GDM1 (cell line): ENCODE measurements at places on chromosomes 12 and 14.

GRCh38 chr12:102528111-102528510, 47.7 kb upstream of the IGF1 start:
- DNase-seq: no peak

- no peak for DNase-seq
Measured at GRCh38 chr12:42309996-42310395, 15.9 kb downstream of the ZCRB1 start.

- DNase-seq: no peak
Measured at GRCh38 chr14:63854330-63854729, 1.5 kb downstream of the SYNE2 start.

DNA sequence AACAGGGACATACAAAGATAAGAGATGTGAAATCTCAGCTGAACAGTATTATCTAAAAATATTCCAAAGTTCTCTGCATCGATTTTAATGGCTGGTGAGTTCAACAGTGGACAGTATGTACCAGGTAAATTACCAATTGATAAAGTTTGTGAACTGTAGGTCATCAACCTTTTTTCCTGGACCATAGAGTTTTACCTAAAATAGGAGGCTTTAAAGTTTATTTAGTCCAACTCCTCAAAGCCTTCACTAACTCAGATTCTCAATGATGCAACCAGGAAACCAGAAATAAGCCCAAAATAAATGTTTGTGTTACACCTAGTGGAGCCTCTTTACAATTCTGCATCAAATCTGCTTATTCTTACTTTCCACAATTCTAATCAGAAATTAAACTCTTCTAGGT, 205.8 kb downstream of the ANO6 start:
- no peak for DNase-seq

- no peak for DNase-seq
Measured at GRCh38 chr12:133217219-133217618, 18.5 kb downstream of the ANHX start.
